Upper lobe of right lung (tissue), 1 donor: ENCODE measurements at places on chromosomes 7 and 10. TPM values are rescaled to one million over a fixed set of nuclear protein-coding genes. Genes with fewer than 3 reads are reported as not detected.

DNA sequence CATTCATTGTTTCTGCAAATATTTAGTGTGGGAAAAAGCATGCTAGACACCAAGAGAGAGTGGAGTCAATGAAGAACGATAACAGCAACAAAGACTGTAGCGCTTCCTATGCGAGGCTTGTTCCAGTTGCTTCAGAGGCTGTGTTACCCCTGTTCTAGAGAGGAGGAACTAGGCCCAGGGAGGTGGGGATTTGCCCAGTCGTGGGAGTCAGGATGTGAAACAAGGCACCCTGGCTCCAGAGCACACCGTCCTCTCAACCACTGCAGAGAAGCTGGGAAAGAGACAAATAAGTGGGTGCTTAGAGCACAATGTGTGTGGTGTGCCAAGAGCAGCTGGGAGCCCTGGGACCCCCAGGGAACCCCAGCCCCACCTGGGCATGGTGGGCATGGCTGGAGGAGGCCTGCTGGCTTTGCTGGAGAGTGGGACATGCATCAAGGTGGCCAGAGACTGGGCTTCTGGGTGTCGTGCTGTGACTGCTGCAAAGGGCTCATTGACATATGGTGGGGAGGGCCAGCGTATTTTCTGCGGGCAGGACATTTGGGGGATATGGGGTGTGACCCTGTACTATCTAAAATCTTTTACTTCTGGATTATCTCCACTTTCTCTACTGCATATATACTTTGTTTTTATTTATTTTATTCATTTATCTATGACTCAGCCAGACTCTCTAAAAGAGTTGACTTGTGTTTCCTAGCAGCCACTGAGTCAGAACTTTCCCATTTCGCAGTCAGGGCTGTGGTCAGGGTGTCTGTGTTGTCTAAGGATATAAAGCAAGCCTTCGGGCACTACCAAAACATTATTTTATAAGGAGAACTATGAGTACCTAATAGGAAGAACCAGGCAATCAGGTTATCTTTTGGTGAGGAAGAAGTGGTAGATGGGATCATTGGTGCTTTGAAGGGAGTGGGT lies 95.4 kb downstream of the TCF7L2 start:
- no peak overlapping the region for H3K27ac ChIP-seq
- H3K4me1 ChIP-seq, result peaks cover 32% of the 10 kb centered on the region
- H3K36me3 ChIP-seq, result peaks cover 2% of the 10 kb centered on the region
- DNase-seq, result peak; percentile 71

DNA sequence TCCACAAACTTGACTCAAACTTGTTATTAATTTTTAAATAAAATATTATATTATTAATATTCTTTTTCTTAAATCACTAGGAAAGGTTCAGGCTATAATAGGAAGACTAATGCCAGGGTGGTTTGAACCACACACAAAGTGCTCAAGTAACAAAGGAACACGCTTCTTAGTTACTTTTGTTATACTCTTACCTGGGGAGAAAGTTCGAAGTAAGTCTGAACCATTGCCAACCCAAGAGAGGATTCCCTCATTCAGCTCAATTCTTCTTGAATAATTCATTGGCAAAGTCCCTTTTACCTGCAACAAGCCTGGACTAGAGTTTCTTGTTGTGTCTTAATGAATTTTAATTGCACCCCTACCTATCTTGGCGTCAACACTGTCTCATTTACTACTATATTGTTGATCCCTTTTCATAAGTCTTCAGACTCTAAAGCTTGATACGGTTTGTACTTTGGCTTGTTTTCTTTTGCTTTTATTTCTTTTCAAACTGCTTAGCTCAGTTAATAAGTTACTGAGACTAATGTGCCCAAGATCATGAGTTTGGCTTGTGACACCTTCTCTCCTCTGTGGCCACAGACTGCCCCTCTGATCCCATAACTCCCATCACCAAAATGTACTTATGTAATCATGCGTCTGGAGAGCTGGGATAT lies 10.2 kb upstream of the C10orf67 start:
- no peaks in the 10 kb centered on the region for H3K36me3 ChIP-seq
- H3K27me3 ChIP-seq, result no peaks in the 10 kb centered on the region
- no peaks in the 10 kb centered on the region for H3K4me1 ChIP-seq
- no peak overlapping the region for H3K4me3 ChIP-seq
- no peak overlapping the region for H3K27ac ChIP-seq

GRCh38 chr10:60413306-60414012 lies 23.8 kb upstream of the ANK3 start:
- H3K4me3 ChIP-seq, result no peak overlapping the region
- H3K4me1 ChIP-seq, result no peaks in the 10 kb centered on the region
- H3K27me3 ChIP-seq, result no peaks in the 10 kb centered on the region
- DNase-seq, result no peak

The GPR146 gene
- 40.0 TPM for total RNA-seq

The C10orf62 gene
- total RNA-seq, result not detected
